ENCODE measurements at places on chromosomes 13 and 19.

DNA sequence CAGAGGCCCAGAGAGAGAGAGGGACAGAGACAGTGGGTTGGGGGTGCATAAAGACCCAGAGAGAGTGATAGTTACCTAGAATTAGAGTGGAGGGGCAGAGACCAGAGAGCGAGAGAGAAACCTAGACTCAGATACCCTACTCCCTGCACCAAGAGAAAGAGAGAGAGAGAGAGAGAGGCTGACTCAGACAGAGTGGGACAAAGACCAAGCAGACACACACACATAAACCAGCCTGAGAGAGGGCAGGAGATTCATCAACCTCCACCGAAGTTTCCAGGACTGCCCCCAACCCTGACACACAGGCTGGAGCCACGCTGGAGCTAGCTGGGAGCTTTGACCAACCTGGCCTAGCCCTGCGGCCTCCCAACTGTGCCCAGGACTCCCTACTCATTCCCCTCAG, 12.9 kb downstream of the SYT3 start:
- DNase-seq: no peak

- DNase-seq: no peak
Observed at GRCh38 chr19:57267291-57267690, 13.0 kb upstream of the ZNF460 start.

- peak; percentile 21 for DNase-seq
Observed at GRCh38 chr19:17865364-17866311, 5.9 kb downstream of the RPL18A start.

DNA sequence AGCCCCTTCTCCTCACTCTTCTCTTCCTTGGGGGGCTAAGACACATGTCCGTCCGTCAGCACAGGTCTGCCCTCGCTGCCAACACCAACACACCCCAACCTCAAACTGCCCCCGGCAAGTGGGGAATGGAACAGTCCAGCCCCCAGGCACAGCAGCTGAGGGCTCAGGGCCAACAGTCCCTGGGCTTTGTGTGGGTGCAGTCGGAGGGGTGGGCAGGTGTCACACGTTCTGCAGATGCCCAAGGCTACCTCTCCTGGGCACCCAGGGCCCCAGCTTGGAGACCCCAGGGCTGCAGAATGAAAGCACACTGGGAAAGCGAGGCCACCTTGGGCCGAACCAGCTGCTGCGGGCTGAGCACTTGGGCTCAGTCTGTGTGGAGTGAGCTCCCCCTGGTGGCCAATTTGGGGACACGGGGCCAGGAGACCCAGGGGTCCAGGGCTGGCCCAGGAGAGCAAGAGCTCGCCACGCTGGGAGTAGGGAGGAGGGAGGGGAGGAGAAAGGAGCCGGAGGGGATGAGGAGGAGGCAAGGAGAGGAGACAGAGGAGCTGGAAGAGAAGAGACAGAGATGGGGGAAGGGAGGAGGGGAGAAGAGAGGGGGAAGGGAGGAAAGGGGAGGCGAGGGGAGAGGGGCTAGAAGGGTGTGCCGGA, 14.0 kb upstream of the ATP8B3 start:
- peak; percentile 61 for DNase-seq

Data from activated naive CD4-positive, alpha-beta T cell (primary cell).